ENCODE measurements at places on chromosomes 16 and 17.

- DNase-seq, result peak; percentile 76
Measured at GRCh38 chr16:2500918-2501750, 12.6 kb upstream of the ATP6V0C start.

- no peak for DNase-seq
Measured at GRCh38 chr17:45326626-45327025, 9.8 kb upstream of the MAP3K14 start.

DNA sequence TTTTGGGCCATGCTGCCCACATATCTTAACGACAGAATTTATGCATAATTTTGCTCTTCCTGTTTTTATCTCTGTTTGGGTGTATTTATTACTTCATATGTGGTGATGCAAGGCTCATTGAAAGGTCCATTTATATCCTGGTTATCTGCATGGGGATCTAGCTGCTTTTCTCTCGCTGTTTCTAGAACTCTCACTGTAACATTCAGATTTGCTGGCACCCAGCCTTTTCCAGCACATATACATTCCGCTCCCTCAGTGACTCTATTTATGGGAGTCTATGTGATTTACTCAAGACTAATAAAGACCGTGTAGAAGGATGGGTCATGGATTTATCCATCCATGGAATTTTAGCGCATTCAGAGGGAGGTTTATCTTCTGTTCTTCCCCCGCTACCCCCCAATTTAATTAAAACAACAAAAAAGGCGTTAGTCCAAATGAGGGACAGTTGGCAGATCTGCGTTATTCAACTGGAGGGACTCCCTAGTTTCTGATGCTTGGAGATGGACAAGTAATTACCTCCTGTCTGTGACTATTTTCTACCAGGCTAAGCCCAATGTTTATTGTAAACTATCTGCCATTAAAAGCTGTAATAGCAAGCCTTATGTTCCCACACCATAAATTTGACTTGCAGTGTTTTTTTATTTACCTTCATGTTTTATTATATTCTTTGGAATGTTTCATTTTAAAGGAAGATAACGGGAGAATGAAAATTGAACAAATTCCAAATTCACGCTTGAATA is 19.8 kb upstream of the MARCHF10 start:
- no peak for DNase-seq

DNA sequence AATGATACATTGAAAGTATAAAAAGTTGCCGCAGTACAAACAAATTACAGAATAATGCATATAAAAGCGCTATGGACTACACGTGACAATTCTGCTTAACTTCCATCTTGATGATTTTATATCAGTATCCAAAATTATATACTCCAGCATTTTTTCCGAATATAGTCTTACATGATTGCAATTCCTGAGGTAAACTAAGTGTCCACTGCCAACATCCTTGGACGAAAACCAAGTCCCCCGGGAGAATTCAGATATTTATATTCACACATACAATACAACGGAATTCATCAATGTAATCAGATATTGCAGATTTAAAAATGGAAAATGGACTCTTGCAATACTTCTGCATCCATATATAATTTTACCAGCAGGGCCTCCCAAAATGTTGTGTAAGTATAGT is 8.9 kb upstream of the MYH11 start:
- DNase-seq, result no peak

DNA sequence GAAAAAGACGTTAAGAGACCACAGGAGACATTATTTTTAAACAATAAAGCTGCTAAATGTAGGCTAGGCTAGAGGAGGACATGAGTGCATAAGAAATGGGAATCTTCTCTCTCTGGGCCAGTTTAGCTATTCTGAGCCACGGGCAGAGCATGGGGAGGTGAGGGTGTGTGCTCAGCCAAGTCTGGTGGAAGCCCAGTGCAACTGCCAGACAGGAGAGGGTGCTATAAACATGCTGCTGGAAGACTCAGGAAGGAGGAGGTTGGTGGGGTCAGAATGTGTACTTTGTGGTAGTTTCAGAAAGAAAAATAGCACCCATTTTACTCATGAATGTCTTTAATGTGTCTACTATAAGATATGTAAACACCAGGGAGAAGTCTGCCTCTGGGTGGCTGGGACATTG is 5.9 kb upstream of the SDK2 start:
- DNase-seq, result peak; percentile 35

Measured in epithelial cell of esophagus (primary cell).